ENCODE measurements at places on chromosomes 3 and 15.

- no peak for DNase-seq
These were observed 48.5 kb upstream of the LMCD1 start for GRCh38 chr3:8453153-8453552.

DNA sequence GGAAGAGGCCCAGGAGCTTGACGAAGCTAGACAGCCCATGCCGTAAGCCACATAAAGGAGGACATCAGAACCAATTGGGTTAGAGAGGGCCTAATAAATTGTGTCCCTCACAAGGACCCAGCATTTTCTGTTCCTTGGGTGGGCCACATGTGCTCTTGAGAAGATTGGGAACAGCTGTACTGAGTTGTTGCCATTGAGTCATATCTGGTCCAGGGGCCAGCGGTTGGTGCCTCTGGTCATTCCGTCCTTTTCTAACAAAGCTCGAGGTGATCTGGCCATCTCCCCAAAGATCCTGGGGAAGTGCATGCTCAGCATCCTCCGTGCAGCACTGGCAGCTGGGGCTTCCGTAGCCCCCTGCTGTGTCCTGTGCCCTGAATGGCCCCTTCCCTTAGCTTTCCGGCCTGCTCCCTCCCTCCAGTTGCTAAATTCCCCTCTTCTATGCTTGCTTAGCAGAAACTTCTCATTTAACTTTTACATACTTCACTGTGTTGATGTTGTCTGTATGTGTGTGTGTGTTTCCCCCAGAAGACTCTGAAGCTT, 73.0 kb downstream of the EEFSEC start:
- no peak for DNase-seq

DNA sequence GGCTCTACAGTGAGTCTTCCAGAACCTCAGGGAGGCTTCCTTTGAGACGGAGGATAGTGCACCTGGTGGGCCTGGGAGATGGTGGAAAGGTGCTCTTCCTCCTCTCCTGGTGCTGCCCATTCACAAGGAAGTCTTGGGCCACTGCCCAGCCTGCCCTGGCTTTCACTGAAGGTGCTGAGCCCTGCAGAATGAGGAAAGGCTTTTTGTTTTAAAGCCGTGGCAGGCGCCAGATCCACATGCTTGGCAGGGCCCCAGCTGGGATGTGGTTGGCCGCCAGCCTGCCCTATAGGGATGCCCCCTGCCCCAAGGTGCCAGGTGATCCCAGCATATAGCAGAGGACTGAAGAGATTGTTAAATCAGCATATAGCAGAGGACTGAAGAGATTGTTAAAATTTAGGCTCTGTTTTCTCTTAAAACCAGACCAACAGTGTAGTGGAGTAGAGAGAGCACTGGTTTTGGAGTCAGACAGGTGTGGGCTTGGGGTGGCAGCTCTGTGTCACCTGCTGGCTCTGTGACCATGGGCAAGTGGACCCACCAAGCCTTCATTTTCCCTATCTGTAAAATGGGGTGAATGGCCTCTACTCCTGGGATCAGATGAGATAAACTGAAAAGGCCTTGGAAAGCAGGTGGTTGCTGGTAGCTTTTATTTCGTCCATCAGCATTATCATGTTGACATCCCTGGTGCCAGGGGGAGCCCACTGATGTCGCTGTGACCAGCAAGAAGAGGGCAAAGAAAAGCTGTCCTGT, 53.3 kb downstream of the SLC6A6 start:
- no peak for DNase-seq

GRCh38 chr3:157868196-157868595, 238.0 kb downstream of the SHOX2 start:
- DNase-seq: no peak

DNA sequence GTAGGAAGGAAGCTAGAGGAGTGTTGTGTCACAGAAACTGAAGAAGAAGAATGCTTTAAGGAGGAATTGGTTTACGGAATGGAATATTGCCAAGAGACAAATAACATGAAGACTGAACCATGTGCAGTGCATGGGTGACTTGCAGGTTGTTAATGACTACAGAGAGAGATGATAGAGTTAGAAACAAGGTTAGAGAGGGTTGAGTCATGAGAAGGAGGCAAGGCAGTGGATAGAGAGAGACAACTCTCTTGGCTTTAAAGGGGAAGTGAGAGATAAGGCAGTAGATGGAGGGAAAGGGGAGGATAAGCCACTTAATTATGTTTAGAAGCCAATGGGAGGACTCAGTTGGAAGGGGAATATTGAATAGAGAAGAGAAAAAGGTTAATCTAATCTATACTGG, 119.3 kb upstream of the CCNL1 start:
- no peak for DNase-seq

- DNase-seq: no peak
These were observed 56.3 kb downstream of the MAGEF1 start for GRCh38 chr3:184655597-184655996.

- no peak for DNase-seq
These were observed 1.4 kb downstream of the SETD5 start for GRCh38 chr3:9398700-9399336.

All from CD4-positive, alpha-beta T cell treated with Interleukin-17A for 4 hours (primary cell).